Ovary (tissue), 10 donors: ENCODE measurements at places on chromosomes 5 and 9. TPM values are rescaled to one million over a fixed set of nuclear protein-coding genes. Genes with fewer than 3 reads are reported as not detected.

- no peak for DNase-seq
These were observed 150.7 kb downstream of the CMYA5 start for GRCh38 chr5:79840084-79840990.

Gene CNTLN
- 18.1 TPM for total RNA-seq

DNA sequence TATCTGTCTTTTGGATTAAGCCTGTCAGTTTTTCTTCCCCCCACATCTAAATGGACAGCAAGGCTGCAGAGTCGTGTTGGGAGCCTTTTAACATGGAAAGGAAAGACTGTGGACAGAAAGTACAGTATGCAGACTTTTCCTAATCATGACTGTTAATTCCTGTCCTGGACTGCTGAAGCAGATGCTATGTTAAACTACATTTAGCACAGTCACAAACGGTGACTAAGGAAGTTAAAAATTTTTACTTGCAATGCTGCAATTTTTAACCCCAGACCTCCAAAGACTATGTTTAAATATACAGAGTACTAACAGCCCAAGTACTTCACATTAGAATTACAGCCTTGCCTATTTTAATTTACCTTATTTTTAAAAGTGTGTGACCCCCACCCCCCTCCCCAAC lies 51.8 kb downstream of the ELAVL2 start:
- no peak for DNase-seq

- DNase-seq = peak; percentile 65
These were observed 160.7 kb upstream of the DAPK1 start for GRCh38 chr9:87336914-87337333.

DNA sequence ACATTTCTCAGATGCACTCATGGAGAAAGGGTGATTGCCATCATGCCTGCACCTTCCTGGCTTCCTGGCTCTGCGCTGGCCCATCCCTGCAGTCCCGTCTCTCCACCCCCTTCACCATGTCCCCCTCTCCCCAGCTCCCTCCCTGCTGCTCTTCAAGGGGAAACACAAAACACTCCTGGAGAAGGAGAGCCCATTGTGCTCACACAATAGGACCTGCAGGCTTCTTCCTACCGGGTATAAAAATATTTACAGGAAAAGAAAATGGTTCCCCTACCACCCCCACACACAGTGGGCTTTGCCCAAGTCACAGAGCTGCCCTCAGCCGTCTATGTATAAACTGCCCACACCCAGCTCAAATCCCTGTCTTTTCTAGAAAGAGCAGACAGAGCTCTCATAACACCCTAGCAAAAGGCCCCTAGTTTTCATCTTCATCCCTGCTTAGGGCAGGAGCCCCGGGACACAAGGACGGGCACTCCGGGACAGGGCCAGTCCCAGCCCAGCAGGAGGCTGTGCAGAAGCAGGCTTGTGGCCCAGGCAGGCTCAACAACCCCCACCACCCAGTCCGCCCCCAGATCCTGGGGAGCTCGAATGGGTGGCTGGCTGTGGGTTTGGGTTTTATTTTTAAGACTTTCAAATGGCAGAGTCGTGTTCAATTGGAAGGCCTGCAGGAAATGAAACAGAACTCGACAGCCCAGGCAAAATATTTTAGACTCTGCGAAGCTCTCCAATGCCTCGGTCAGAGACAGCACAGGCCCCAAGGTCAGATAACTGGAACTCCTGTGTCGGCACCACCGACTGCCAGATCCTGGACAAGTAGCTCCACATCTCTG lies 77.3 kb downstream of the LRSAM1 start:
- DNase-seq = peak; percentile 69

Gene PRDM9
- not detected for total RNA-seq

DNA sequence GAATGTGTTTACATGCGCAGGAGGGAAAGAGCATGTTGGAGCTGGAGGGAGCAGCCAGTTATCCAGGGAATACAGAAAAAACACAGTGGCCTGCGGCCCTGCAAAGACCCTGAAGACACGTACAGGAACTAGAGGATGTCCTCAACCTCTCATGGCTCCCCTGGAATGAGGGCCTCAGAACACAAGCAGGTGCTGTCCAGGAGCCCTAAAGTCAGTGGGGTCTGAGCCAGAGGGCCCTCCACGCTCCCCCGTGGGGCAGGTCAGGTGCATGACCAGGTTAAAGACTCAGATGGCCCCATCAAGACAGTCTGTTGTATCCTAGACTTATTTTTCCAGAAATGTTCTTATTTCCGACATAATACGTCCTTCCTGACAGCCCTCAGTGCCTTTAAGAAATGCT lies 106.9 kb downstream of the ROR2 start:
- no peak for DNase-seq

Gene SPOUT1
- total RNA-seq = 26.5 TPM

- DNase-seq = no peak
These were observed 13.4 kb downstream of the PAIP1 start for GRCh38 chr5:43543434-43543833.

Gene SLC34A3
- not detected for total RNA-seq

- DNase-seq = no peak
These were observed 67.4 kb downstream of the VCAN start for GRCh38 chr5:83538786-83539462.

DNA sequence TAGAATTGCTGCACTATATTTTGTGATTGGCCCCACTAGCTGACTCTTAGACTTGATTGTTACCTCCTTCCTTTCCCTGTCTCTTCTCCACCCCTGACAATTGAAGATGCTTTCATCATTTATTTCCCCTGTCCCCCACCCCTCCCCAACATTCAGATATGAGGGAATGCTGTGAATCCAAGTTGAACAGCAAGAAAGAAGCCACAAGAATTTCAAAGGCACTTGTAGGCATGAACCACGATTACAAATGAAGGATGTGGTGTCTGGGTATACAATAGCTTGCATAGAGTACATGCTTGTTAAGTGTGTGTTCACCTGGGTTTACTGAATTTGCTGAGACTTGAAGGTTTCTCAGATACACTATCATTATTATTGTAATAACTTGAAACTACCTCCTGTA lies 78.3 kb upstream of the TRIO start:
- DNase-seq = no peak

DNA sequence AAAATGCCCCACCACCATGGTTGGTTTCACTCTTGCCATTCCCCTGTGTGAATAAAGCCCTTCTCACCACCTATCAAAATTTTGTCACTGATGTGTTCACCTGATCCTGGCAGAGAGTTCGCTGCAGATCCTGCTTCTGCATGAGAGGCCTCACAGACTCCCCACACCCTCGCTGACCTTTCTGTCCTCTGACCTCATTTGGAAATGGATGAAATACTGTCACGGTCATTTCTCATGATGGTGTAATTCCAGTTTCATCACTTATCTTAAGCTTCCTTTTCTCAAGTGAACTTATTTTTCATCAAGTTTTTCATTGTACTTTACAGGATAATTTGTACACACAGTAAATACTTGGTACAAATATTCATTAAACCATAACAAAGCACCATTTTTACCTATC lies 131.3 kb downstream of the FRMD3 start:
- DNase-seq = no peak

GRCh38 chr9:21311889-21312288 lies 6.8 kb upstream of the IFNA5 start:
- no peak for DNase-seq

DNA sequence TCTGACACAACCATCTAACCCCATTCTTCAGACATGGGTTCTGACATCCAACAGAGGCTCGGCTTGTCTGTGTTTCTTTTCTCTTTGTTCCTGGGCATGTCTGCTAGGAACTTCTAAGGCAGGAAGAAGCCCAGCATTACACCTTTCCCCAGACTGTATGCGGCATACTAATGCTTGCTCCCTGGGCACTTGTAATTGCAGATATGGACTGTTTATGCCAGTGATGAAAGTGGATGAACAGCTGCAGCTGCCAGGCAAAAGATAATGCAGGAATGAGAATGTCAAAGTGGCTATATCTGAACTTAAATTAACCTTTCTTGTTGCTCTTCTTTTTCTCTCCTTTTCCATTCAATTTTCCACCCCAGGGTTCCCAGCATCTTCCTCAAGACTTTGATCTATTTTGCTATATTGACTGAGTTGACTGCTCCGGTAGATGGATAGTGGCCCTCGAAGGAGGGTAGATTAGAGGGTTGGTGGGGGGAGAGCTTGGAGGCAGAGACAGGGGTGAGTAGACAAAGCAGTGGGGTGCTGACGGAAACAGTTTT lies 344.4 kb downstream of the MAN2A1 start:
- no peak for DNase-seq

GRCh38 chr5:111779260-111779921 lies 22.4 kb upstream of the NREP start:
- no peak for DNase-seq

DNA sequence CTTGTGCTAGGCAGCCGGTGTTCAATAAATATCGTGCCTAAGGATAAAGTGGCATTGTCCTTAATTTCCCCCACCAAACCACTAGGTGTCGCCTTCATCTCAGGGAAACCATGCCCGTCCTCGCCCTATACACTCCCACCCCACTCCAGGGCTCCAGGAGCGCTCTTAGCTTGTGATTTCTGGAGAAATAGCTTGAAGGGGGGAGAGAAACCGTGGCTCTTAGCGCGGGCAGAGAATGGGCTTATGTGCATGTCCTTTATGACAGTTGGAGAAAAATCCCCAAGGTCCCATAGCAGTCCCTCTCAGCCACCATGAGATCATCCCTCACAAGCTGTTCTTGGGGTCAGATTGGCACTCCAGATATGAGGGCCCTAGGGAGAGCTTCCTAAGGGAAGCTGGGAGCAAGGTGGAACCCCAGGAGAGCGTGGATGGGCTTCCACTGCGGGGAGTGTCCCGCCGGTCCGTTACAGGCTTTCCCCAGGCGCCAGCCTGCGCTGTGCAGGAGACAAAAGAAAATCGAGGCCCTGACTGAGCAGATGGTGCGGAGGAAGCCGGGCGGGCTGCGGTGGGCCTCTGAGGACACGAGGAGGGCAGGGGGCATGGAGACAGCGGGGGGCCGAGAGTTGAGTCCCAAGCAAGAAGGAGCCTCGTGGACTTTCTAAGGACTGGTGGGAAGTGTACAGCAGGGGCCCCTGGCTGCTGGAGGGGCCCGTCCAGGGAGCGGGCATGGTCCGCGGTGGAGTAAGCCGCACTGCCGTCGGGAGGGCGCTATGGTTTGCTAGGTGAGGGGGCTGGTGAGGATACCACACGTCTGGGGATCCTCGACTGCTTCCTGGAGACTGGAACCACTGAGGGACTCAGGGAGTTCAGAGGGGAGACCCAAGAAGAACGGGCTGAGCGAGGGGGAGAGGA lies 750 bp upstream of the NPR2 start:
- DNase-seq = peak; percentile 74

- no peak for DNase-seq
These were observed 69.8 kb downstream of the NIPSNAP3B start for GRCh38 chr9:104833696-104834095.

DNA sequence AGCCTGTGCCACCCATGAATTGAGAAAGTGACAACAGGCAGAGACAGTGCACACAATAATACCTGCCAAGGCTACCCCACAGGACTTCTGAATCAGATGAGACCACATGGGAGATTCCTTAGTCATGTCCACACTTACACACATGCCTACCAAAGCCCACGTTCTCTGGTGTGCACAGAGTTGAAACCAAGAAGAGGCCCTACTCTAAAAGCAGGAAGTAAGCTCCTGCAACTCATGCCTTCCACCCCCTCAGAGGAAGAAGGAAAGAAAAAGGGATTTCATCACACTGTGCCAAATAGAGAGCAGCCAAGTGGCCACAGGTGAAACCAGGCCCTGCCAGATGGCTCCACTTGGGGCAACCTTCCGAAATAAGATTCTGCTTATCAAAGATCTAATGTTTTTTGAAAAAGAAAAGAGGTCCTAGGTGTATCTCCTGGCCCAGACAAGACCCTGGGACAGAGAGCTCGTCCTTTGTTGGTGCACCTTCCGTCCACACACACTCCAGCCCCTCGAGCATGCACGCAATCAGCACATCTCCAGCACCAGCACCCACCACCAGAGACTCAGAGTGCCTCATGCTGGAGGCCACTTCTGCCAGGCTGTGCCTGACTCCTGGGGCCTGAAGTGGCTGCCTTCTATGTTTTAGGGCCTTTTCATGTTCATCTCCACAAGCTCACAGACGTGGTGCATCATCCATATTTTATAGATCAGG lies 114.6 kb upstream of the SPOCK1 start:
- no peak for DNase-seq

Gene HMGCS1
- total RNA-seq = 33.6 TPM

Gene GADD45G
- total RNA-seq = 23.2 TPM

DNA sequence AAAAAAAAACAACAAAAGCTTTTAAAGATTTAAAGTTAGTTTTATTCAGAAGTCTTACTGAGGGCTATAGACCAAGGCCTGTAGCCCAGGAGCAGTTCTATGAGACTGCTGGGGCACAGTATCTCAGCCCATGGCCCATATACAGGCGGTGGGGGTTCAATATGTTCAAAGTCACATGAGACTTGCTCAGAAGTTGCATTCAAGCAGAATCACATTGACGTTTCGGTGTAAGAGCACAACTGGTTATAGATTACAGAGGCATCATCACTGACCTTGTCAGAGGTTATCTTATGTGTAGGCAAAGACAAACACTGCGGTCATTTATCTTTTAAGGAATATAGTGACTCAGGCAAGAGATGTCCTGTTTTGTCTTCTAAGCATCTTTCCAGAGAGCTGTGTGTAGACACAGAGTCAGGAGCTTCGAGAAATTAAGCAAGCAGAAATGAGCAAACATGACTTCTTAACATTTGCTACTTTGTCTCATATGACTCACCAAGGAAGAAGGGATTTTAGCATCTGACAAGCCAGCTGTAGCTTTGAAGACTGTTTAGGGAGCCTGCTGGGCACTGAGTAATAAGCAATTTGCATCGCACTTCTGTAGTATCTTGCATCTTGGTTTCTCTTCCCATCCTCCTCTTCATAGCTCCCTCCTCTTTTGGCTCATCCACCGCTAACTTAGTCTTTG lies 12.9 kb upstream of the F2RL1 start:
- DNase-seq = no peak

Gene PITX1
- 0.11 TPM for total RNA-seq

- no peak for DNase-seq
These were observed 471.4 kb downstream of the MAN2A1 start for GRCh38 chr5:110161162-110161561.

Gene FBXL17
- total RNA-seq = 13.4 TPM

DNA sequence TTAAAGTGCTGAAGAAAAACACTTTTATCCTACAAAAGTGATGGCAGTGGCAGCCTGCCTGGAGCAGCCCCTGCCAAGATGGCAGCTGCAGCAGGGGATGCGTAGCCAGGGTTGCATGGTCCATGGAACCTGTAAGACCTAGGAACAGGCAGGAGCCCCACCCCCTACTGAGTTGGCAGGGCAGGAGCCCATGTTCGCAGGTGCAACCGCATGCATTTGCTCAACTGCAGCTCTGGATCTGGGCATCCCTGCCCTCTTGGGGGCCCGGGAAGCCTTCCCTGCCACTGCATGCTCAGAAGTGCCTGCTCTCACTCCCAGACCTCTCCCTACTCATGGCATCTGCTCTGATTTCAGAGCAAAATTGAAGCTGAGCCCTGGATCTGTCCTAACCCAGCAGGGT lies 779.6 kb downstream of the CDH18 start:
- no peak for DNase-seq

GRCh38 chr5:90169078-90169477 lies 240.5 kb downstream of the CETN3 start:
- no peak for DNase-seq

Gene NR4A3
- 39.3 TPM for total RNA-seq

Gene PCDHGA2
- 11.7 TPM for total RNA-seq

Gene KLF9
- 39.2 TPM for total RNA-seq

- no peak for DNase-seq
These were observed 41.2 kb downstream of the MOCS2 start for GRCh38 chr5:53068291-53068836.
